ENCODE measurements at places on chromosomes 12 and 14.

GRCh38 chr12:10673659-10674384 is at the start of gene STYK1:
STYK1 (minus strand) TSS chr12:10674052; CDS start chr12:10634618, 39,434 bp downstream.
- peak; percentile 68 for DNase-seq

DNA sequence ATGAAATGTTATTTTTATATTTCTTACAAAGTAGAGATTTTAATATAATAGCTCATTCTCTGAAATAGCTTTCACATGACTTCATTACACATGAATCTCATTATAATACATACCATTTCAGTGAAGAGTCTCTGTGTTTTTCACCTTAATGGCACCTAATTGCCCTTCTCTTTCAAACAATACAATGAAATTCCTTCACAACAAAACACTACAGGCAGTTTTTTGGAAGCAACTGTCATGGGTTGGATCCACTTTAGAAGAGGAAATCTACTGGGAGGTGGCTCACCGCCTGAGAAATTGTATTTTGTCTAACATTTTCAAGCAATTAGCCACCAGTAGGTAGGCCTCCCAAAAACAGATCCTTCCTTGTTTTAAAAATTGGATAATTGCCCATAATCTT is 40.3 kb upstream of the RGS6 start:
- no peak for DNase-seq

GRCh38 chr14:44029933-44030332 is 477.1 kb downstream of the FSCB start:
- no peak for DNase-seq

- DNase-seq, result no peak
Measured at GRCh38 chr12:11746024-11746771, 96.7 kb downstream of the ETV6 start.

DNA sequence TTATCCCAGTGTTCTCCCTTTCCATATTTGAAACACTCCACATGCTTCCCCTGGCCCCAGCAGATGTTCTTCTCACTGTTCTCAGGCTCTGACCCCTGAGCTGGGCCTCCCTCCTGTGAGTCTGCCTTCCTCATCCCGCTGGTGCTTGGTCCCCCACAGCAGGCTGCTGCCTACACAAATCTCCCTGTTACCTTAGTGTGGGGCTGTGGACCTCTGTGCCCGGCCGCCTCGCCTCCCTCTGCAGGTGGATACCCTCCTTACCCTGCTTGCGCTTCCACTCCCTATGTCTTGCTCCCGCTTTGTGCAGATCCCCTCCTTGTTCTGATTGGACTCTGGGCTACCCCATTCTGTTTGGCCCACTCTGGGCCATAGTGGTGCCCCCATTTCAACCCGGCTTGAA is 6.9 kb downstream of the DERA start:
- no peak for DNase-seq

- no peak for DNase-seq
Measured at GRCh38 chr12:12036901-12037300, 33.8 kb upstream of the BCL2L14 start.

- DNase-seq, result no peak
Measured at GRCh38 chr12:6507102-6507998, 13.4 kb downstream of the NCAPD2 start.

DNA sequence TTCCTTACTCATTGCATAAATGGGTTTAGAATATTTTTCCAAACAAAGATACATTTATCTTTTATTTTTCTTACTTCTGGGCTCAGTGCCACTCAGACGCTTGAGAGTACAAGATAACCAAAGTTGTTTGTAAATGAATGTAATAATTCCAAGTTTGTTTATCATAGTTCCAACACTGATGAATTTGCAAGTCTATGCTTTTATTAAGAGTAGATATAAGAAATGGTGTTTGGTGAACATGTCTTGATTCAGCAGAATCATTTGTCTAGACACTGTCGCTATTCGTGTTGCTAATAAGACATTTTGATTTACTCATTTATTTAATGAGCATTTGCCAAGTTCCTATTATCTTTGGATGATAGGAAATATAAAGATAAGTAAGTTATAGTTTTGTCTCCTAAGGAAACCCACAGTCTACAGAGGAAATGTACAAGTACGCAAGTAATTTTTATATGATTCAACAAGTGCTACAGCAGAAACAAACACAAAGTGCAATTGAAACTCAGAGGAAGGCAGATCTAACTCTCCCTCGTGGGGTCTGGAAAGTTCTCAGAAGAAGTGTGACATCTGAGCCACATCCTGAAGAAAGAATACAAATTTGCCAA is 132.8 kb upstream of the FSCB start:
- DNase-seq, result no peak

DNA sequence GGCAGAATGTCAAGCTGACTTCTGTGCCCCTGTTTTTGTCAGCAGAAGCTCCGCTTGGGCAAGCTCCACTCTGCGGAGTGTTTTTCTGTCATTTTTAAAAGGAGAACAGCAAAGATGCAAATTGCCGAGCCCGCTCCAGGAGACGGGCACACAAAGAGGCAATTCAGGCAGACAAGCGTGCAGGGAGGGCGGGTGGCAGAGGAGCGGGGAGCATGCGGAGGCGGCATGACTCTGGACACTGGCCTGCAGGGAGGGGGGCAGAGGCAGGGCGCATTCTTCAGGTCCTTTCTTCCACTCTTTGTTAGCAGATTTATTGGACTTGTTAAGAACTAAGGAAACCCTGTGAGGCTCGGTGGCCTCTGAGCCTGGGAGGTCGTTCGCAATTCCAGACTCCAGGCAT is 187.3 kb upstream of the RMST start:
- DNase-seq, result no peak

DNA sequence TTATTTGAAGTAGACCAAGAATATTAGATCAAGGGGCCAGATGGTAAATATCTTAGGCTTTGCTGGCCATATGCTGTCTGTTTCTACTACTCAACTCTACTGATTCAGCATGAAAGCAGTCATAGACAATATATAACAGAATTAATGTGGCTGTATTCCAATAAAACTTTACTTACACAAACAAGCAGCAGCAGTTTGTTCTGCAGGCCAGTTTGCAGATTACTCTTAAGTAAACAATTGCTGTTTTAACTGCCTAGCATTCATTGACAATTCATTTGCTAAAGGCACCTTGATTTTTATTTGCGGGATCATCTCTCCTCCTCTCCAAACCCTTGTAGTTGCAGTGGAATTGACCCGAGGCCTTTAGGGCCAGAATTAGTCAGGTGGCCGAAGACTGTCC is 94.1 kb upstream of the GARIN6 start:
- DNase-seq, result no peak

- no peak for DNase-seq
Measured at GRCh38 chr12:92879698-92880322, 49.3 kb downstream of the EEA1 start.

DNA sequence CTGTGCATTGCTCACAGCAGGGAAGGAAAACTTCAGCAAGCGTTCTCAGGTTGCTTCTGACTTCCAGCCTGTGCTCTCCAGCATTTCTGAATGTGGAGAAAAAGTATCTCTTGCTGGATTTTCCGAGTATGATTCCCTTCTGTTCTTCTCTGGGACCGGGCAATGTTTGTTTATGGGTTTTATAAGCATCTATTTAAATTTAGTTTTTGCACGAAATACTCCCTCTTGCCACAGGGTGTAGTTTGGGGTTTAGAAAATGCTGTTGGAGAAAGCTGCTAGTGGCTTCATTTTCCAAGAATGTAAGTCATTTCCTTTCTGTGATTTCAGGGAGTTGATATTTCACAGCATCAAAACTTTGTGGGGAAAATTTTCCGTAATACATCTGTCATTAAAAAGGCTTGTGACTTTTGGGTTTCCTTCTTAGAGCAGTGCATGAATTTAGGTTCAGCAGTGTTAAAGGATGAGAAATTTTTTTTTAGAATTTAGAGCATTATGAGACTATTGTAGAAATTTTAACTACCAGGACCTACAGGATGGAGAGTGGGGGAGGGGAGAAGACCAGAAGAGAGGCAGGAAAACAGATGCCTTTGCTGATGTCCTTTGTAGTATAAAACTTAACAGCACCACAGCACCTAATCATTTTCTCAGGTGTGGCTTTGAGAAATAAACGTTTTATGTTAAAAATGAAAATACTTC is 1.5 kb downstream of the FRMD6 start:
- no peak for DNase-seq

All from activated CD4-positive, alpha-beta T cell treated with anti-CD3 and anti-CD28 coated beads, Interleukin-2, amount 50 U/mL, for 1 hour (primary cell).